CD4-positive, alpha-beta T cell treated with Interleukin-10 for 1 hour (primary cell): ENCODE measurements at places on chromosomes 3 and 15.

GRCh38 chr3:140927279-140928069, 14.2 kb upstream of the SLC25A36 start:
- no peak for DNase-seq

- DNase-seq: peak; percentile 65
These were observed 131.7 kb downstream of the TNIK start for GRCh38 chr3:171328419-171329082.

- DNase-seq: no peak
These were observed 1.4 kb downstream of the HEMK1 start for GRCh38 chr3:50570508-50571279.

- no peak for DNase-seq
These were observed 4.9 kb downstream of the MNS1 start for GRCh38 chr15:56460071-56460470.

DNA sequence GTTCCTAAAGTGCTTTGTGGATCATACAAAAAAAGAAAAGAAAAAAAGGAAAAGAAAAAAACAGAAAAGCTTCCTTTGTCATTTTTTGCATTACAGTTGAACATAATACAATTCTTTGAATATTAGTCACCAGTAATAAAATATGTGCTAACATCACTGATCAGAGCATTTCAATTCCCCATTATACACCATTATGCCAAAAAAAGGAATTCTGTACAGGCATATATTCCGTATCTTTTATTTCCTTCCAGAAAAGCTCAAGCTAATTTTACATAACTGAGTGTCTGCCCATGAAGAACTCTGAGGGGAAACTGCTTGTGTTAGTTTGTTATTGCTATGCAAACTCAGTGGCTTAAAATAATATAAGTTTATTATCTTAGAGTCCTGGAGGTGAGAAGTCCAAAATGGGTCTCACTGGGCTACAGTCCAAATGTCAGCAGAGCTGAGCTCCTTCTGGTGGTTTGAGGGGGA, 377.9 kb downstream of the GAP43 start:
- no peak for DNase-seq

DNA sequence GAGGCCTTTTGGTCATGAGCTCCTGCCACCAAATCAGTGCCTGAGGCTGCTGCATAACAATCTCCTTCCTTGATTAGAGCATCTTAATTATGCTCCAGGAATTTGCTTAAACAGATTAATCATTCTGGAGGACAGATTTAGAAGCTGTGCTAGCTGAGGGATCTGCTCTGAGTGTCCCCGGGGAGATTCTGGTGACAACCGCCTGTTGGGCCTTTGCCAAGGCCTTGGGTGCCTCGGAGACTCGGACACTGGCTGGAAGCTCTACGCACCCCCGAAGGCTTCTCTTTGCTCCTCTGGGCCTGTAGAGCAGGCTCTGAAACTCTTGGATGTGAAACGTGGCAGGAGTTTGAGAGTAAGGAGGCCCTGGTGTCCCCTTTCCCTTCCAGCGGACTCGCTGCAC, 264.1 kb downstream of the CD47 start:
- DNase-seq: no peak

DNA sequence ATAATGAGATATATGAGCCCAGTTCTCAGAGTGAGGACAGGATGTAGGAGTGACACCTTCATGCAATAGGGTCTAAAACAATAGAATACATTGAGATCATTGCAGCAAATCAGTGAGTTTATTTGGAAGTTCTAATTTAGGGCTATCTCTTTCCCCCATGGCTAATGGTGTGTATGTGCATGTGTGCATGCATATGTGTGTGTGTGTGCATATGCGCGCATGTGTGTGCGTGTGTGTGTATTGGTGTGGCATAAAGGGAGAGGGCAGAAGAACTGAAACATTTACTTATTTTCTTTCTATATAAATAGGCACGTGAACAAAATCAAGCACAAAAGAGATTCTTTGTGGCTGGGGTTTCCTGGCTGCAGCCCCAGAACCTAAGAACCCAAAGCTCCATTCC, 115.7 kb upstream of the VEPH1 start:
- DNase-seq: no peak

DNA sequence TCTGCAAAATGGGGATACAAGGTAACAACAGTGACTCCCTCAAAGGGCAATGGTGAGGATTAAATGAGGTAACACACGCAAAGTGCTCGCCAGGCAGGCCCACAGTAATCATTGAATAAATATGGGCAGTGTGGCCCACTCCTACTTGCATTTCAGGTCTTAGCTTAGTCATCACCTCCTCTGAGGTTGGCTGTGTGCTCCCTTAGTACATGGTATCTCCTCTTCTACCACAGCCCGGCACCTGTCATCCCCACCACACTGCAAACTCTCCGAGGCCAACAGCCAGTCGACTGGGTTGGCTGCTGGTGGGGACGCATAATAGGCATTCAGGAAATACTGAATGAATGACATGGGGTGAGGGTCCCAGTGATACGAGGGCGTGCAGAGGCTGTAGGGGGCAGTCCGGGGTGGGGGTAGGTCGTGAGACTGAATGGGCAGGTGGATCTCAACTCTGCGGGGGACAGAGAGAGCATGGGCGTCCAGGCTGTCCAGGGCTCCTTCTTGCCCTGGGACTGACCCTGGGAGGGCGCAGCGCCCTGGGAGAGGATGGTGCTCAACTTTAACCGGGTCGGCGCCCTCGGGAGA, 375 bp upstream of the MYZAP start:
- DNase-seq: no peak

DNA sequence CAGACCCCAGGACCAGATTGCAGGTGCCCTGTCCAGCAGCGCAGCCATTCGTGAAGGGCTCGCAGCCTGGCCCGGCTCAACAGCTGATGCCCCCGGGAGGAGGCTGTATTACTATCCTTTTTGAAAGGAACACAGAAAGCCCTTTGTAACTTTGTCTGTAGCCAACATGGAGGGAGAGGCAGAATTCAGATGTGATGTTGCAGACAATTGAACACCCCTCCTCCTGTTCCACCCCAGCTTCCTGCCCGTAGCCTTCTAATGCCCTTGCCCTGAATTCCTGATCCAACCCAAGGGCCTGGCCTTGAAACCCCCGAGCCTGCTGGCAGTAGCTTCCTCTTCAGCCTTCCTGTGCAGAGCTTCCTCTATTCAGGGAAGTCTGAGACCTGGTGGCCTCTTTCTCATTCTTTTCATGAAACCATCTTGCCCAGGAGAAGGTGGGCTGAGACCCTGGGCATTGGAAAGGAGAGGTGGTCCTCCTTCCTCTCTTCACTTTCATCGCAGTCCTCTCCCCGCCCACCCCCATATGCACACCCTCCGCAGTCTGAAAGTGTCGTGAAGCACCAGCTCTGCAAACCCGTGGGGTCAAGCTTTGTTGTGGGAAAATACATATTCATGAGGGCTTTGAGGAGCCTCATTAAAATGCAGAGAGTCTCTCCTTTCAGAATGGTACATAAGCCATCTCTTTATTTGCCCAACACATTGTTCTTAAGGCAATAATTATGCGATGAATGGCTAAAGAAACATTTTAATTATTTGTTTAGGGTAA, 109.2 kb downstream of the APBA2 start:
- no peak for DNase-seq

DNA sequence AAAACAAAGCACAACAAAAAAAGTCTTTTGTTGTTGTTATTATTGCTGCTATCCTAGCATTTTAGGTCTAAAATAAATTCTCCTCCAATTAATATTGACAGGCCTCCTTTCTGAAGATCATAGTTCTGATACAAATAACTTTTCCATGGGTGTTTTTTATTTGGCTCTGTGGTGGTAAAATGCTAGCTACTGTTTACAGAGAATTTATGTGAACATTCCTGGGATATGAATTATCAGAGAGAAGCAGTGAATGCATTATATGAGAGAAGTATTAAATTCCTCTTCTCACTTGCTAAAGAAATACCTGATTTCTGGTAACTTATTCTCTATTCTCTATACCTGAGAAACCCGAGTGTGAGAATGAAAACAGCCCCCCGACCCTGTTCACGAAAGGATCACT, 57.5 kb upstream of the TMCO5A start:
- DNase-seq: no peak

GRCh38 chr15:82051664-82052063, 5.8 kb upstream of the MEX3B start:
- no peak for DNase-seq

DNA sequence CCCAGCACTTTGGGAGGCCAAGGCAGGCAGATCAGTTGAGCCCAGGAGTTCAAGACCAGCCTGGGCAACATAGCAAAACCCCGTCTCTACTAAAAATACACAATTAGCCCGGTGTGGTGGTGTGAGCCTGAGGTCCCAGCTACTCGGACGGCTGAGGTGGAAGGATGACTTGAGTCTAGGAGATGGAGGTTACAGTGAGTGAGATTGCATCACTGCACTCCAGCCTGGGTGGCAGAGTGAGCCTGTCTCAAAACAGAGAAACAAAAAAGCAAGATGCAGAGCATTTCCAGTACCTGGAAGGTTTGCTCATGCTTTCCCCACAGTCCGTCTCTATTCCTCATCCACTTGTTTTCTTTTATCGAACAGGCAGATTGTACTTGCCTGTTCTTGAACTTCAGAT, 3.8 kb upstream of the PDIA5 start:
- DNase-seq: no peak

- DNase-seq: no peak
These were observed 3.0 kb downstream of the CXCR6 start for GRCh38 chr3:45946307-45946706.

DNA sequence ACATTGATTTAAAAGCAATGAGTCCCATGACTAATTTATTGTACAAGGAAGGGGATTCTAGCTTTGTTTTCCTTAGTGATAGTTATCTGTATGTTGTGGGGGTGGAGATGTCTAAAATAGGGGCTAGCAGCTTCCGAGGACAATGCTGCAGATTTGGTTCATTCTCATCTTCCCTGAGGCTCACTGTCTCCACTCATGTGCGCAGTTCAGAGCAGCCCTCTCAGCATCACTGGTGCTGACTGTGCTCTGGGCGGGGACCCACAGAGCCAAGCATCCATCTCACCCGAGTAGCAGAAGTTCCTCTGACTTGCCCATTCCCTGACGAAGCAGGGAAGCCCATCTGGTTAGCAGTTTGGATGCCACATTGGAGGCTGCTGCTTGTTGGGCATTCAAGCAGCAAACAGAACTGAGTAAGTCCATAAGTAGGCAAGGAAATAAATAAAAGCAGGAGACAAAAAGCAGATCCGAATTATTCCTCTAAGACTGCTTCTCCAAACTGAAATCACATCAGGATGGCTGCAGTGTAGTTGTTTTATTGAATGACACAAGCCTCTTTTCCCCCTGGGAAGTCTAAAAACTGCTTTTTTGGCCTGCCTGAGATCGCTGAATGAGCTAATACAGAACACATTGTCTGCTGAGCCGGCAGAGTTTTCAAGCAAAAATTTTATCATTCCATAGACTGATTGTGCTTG, 27.5 kb downstream of the RARB start:
- no peak for DNase-seq

GRCh38 chr15:33720952-33721351, 247.3 kb upstream of the CHRM5 start:
- DNase-seq: no peak

GRCh38 chr3:23165571-23165970, 37.6 kb upstream of the UBE2E2 start:
- no peak for DNase-seq

DNA sequence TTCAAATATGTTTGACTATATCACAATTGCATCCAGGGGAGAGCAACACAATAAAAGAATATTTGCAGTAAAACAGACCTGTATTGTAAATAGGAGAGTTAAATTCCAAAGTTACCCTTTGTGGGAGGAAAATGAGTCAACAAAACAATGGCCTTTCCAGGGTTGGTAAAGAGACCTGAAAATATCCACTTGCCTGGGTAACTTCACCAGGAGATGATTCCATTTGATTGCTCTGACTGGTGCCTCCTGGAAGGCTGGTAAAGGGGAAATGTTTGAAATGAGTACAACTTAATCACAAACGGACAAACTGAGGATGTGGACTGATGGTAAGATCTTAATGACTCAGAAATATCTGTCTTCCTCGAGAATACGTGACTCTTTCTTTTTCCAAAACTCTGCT, 43.6 kb upstream of the SRGAP3 start:
- no peak for DNase-seq

- DNase-seq: no peak
These were observed 19.2 kb downstream of the RARRES1 start for GRCh38 chr3:158713094-158713499.

DNA sequence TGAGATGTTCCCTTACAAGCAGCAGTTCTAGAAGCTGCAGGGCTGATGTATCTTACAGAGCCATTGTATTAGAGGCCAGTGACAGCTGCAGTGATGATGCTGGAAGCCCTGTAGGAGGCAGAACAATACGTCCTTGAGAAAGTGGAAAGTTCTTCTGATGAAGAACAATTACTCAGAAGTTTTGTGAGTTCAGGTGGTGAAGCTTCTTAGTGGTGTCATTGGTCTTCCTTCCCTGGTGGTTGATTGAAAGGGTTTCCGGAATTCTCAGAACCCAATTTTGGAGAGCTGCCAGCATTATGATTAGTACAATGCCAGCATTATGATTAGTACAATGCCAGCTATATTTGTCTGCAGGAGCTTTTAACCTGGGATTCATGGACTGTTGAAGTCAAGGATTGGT, 356.4 kb downstream of the MFSD1 start:
- no peak for DNase-seq

GRCh38 chr3:52345521-52346109, 29.5 kb downstream of the DNAH1 start:
- no peak for DNase-seq

- DNase-seq: no peak
These were observed 36.3 kb downstream of the PRICKLE2 start for GRCh38 chr3:64188810-64189560.

GRCh38 chr15:96102631-96103030, 227.9 kb upstream of the NR2F2 start:
- no peak for DNase-seq

GRCh38 chr3:34948517-34948916, 690.8 kb upstream of the ARPP21 start:
- no peak for DNase-seq

- DNase-seq: no peak
These were observed 421.4 kb downstream of the MECOM start for GRCh38 chr3:169241991-169242707.

GRCh38 chr15:98868564-98868963, 139.0 kb downstream of the PGPEP1L start:
- no peak for DNase-seq

DNA sequence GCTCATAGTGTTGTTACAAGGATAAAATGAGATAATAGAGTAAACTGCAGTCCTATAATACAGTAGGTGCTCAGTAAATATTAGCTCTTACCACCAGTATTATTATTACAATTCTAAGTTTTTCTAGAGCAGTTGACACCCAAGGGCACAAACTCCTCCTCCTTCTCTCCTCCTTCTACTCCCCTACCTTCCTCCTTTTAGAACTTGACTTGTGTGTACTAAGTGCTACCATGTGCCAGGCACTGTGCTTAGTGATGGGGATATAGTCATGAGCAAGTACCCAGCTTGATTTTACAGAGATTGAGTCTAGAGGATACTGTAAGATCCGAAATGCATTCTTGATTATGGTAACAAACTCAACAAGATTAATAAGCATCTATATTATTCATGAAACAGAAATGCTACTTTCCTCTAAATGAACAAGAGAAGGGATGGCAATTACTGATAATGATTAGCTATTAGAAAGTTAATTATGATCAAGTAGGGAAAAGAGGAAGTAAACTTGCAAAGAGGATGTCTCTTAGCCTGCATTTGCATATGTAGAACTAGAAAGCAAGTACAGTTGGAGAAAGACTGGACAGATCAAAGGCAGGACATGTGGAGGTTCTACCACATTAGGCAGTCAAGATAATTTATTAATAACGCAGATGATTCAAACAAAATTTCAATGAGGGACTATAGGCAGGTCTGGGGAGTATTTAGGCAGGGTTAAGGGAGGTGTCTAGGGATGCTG, 72.3 kb downstream of the CLDN11 start:
- no peak for DNase-seq
